ENCODE measurements at places on chromosomes 13 and 19.

GRCh38 chr13:34210341-34210740, 392.4 kb downstream of the RFC3 start:
- no peak for DNase-seq

- DNase-seq: no peak
Observed at GRCh38 chr19:33508431-33508830, 13.2 kb downstream of the PEPD start.

DNA sequence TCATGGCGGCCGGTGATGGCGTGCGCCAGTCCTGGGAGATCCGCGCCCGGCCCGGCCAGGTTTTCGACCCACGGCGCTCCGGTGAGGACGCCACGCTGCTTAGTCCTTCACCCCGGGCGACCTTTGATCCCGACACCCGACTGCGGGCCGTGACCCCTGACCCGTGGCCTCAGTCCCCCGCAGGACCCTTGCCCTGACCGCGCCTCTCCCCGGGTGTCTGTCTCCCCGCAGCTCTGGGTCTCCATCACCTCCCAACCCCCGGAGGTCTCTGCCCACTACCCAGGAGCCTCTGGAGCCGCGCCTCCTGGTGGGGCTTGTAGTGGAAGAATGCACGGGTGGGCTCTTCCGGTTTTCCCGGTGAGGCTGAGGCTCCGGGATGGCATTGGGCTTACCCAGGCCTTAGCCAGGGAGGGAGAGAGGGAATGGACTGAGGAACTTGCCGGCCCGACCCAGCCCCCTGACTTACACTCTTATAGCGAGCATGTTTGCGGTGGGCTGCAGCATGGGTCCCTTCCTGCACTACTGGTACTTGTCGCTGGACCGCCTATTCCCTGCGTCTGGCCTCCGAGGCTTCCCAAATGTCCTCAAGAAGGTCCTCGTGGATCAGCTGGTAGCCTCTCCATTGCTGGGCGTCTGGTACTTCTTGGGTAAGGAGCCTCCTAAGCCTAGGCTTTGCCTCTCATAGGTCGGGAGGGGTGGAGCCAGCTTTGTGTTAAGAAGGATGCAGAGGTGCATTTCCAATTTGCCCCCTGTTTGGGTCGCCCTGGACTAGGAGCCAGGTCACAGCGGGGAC, 566 bp downstream of the MPV17L2 start:
- no peak for DNase-seq

DNA sequence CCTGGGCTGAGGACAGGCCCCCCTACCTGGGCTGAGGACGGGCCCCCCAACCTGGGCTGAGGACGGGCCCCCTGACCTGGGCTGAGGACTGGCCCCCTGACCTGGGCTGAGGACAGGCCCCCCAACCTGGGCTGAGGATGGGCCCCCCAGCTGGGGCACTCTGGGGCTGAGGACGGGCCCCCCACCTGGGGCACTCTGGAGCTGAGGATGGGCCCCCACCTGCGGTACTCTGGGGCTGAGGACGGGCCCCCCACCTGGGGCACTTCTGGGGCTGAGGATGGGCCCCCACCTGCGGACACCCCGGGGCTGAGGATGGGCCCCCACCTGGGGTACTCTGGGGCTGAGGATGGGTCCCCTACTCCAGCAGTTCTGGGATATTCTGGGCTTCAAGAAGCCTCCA, 65.5 kb downstream of the RASA3 start:
- DNase-seq: no peak

DNA sequence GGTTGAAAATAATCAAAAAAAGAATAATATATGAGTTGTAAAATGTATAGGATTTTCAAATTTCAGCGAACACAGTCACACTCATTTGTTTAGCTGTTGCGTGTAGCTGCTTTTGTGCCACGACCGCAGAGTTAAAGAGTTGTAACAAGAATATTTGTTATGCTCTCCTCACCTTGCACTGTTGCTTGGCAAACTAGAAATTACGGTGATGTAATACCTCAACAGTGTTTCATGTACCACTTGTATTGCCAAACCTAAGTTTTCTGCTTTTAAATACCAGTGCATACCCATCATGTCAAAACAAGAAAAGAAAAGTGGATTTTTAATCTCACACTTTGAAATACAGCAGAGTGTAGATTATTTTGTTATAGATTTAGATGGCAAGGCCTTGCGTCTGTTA, 201.1 kb downstream of the NBEA start:
- DNase-seq: no peak

DNA sequence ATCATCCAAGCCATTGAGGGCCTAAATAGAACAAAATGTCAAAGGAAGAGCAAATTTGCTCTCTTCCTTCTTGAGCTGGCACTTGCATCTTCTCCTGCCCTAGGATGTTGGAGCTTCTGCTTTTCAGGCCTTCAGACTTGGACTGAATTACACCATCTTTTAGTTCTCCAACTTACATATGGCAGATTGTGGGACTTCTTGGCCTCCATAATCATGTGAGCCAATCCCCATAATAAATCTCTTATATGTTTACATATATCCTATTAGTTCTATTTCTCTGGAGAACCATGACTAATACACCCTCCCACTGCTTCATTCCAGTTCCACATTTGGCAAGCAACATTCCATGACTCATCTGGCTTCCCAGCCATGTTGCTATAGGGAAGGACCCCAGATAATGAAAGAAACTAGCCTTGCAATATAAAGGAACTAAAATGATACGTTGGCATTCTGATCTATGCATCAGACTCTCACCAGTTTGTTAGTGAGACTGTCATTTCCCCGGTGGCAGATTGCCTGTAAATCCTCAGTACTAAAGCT, 11.0 kb upstream of the ACOD1 start:
- peak; percentile 71 for DNase-seq

- peak; percentile 56 for DNase-seq
Observed at GRCh38 chr19:18153556-18154134, 682 bp downstream of the PIK3R2 start.

GRCh38 chr13:99542788-99543406, 41.6 kb downstream of the TM9SF2 start:
- no peak for DNase-seq

- DNase-seq: no peak
Observed at GRCh38 chr13:80149736-80150135, 191.2 kb downstream of the SPRY2 start.

GRCh38 chr13:23578411-23579071, 8.3 kb downstream of the TNFRSF19 start:
- peak; percentile 82 for DNase-seq

- no peak for DNase-seq
Observed at GRCh38 chr13:98280176-98280510, 103.1 kb upstream of the RNF113B start.

DNA sequence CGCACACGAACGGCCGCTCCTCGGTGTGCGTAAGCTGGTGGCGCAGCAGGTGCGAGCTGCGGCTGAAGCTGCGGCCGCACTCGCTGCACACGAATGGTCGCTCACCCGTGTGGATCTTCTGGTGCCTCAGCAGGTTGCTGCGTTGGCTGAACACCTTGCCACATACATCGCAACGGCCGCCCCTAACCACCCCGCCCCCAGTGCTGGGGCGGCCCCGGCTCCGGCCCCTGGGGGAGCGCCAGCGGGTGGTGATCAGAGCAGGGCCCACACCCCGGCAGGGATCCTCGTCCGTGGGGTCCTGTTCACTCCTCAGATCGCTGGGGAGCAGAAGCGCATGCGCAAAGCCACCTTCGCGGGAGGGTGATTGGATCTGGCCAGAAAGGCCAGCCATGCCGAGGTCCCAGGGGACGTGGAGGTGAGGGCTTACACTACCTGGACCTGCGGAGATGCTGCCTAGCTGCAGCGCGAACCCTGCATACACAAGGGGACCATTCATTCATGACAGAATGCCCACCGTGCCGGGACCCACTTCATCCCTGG, 4.7 kb upstream of the UBE2M start:
- no peak for DNase-seq

DNA sequence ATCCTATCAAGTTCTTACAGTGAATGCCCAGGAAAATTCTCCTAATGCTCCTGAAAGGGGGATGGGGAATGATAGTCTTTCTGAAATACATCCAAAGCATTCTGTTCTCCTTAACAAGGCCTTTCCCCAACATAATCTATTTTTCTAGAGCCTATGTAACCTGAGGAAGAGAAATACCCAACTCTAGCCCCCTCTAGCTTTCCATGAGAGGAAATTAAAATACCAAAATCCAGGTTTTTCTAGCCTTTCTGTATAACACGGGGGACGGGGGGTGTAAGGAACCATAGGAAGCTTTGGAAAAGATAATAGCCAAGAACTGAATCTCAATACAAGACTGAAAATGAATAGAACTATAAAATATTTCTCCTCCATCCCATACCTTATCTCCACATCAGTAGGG, 815.9 kb downstream of the SLITRK6 start:
- no peak for DNase-seq

GRCh38 chr13:106182404-106182803, 353.1 kb downstream of the EFNB2 start:
- DNase-seq: peak; percentile 23

- no peak for DNase-seq
Observed at GRCh38 chr13:66430269-66430668, 799.9 kb downstream of the PCDH9 start.

GRCh38 chr13:20782116-20782708, 8.5 kb upstream of the EEF1AKMT1 start:
- no peak for DNase-seq

DNA sequence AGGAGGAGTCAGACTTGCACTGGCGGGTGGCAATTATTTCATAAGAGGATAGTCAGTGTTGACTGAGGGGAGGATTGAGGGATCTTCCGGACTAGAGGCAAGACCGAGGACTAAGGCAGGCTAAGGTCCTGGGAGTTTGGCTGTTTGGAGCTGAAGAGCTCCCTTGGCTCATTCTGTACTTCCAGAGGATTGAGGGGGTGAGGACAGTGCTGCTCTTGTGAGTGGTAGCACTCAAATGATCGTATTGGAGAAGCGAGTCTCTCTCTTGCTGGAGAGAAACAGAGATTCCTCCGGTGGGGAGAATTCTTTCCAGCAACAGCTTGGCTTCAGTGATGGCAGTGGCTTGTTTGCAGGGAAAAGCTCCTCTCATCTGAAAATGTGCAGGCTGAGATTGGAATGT, 47.1 kb downstream of the ING1 start:
- DNase-seq: no peak

DNA sequence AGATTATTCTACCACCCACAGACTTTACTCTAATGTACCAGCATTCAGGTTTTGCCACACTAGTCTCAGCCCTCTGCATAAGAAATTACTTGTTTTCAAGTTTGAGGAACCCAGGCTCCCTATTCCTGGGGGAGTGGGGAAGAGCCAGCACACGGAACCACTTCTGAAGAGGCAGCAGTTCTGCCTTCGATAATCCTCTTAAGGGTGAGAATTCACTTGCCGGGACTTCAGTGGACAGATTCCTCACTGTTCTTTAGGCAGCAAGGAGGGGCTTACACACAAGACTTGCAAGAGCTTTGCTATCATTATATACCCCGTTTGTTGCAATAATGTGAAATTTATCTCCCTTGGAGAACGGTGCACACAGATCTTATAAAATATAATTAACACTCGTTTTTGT, 133.1 kb downstream of the ABCC4 start:
- DNase-seq: no peak

- no peak for DNase-seq
Observed at GRCh38 chr13:56201834-56202233, 938.9 kb upstream of the PRR20A start.

DNA sequence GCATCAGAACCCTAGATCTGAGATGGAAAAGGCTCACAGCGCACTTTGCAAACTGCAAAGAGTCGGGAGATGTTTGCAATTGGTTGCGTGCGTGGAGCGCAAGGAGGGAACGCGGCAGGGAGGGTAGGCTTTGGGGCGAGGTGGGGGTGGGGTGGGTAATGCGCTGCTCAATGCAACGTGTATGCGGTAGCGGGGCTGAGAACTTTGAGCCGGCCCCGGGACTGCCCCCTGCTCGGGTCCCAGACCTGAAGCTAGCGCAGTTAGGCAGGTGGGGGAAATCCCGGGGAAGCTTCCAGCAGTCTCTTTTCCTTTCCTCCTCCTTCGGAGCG, 971 bp downstream of the FOSB start:
- no peak for DNase-seq

DNA sequence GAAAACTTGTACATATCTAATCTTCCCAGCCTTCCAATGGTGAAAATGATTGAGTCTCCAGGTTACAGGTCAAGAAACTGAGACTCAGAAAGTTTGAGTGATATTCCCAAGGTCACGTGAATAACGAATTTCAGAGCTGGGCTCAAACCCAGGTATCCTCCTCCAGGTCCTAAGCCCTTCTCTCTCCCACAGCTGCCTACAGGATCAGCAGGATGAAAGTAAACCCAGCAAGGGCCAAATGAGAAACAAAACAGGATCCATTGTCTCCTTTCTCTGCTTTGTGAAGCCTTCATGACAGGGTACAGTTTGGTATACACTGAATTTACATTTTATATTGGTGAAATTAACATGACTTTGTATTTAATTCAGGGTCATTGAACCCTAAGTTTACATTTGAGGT, 208.1 kb downstream of the RBM26 start:
- DNase-seq: no peak

DNA sequence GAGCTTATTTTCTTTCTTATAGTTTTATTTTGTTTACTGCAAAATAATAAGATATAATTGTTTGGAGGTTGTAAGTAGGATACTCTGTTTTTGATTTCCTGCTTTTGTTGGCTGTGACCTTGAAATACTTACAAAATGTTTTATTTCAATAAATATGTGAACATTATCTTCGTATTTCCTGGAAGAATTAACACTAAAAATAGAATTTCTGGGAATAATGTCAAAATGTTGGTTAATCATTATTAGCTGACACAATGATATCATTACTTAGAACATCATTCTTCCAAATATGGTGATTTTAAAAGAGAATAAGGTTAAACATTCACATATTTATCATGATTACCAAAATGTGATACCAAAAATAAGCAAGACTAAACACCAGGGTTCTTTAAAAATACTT, 1148.6 kb upstream of the PRR20A start:
- no peak for DNase-seq

GRCh38 chr13:59413126-59413525, 750.6 kb downstream of the DIAPH3 start:
- DNase-seq: no peak

GRCh38 chr13:113551081-113552000, 33.2 kb upstream of the TFDP1 start:
- no peak for DNase-seq

DNA sequence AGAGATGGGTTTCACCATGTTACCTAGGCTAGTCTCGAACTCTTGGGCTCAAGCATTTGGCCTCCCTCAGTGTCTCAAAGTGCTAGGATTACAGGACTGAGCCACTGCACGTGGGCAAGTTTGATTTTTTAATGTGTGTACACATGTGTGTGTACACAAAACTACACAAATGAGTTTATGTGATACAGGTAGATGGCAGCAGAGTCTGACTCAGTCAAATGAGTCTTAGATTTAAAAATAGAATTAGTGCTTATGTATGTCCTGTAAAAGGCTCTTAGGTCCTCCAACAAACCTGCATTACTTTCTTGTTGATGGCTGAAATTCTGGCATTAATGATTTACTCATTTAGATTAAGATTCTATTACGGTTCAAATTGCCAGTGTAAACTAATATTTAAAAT, 293.7 kb downstream of the PCDH17 start:
- no peak for DNase-seq

Measured in femur (tissue), 1 donor.